ENCODE measurements at places on chromosomes 3 and 15.

DNA sequence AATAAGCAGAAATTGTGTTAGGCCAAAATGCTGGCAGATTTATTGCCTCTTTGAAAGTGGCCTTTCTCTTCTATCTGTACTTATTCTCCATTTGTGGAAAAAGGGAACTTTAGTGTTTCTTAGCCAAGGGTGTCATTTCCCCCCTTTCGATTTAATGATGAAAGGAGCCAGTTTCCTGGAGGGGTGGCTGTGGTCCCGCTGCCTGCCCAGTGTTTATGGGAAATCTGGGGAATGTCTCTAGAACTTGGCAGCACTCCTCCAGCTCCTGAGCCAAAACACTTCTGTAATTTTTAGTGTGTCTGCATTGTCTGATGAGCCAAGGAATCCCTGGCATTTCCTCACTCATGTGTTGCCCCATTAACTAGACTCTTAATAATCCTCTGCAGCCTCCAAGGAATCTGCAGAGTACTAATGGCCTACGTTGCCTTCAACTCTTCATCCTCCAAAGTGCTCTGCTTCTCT is 448.8 kb downstream of the GRM7 start:
- DNase-seq, result no peak

DNA sequence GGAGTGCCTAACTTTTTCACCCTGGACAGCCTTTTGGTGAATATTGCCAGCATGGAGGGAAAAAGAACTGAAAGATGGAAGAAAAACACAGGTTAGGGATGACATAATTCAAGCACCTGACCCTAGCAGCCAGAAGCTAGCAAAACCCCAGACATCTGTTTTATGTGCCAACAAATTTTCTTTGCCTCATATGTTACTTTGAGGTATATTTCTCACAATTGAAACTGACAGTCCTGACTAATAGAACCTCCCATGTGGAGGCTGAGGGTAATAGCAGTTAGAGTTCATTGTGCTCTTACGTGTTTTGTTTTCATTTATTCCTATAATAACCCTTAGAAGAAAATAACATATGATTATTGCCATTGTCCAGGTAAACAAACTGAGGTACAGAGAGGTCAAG is 71.5 kb upstream of the SLC25A26 start:
- DNase-seq, result no peak

DNA sequence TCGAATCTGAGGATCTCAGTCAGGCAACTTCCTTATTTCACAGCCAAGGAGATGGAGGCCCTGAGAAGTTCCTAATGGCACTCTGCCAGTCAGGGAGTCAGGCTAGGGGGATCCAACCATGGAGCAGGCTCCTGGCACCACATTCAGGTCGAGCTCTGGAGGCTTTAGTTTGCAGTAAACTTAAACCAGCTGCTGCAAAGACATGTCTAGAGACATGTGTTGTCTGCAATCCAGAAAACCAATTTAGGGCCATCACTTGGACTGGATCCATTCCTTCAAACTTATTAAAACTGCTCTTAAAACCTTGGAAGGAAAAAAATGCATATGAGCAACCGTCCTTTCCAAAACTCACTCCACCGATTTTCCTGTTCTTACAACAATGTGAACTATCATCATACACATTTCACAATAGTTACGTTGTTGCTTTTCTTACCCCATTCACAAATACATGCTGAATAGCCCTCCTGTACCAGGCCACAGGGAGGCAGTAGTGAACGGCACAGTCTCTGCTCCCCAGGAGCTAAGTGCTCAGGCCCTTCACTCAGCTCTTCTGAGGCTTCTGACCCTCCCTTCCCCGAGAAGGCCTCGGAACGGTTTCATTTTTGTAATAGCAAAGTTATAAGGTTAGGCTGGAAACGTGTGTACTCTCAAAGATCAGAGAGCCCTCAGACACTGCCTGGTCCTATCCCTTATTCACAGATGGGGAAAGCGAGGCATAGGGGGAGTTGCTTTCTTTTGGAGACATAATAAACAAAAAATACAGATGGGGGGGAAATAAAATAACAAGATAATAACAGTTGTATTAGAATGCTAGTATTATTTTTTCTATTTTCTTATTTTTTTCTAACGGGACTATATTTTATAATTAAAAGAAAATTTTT is 20.1 kb downstream of the RFT1 start:
- DNase-seq, result no peak

DNA sequence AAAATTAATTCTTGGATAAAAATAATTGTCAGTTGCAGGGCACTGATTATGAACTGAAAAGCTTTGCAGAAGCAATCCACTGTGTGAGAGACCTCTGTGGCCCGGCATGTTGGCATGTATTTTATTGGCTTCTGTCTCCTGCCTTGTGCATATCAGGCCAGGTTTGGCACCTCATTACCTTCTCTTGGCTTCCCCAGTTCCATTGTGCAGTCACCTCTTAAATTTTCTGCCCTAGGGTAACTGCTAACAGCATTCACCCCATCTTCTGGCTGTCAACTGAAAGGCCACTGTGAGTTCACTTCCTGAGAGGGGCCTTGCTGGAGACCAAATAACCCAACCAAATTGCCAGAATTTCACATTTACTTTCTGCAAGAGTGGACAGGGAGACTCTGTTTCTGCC is 92.7 kb upstream of the RARB start:
- DNase-seq, result no peak

GRCh38 chr3:123298903-123299302 is 97.2 kb downstream of the SEC22A start:
- DNase-seq, result no peak
